ENCODE measurements at places on chromosomes 7 and 10.

- DNase-seq = no peak
Observed at GRCh38 chr10:19563388-19564141, 252.7 kb upstream of the PLXDC2 start.

- DNase-seq = no peak
Observed at GRCh38 chr7:95334447-95334846, 10.1 kb upstream of the PON1 start.

GRCh38 chr7:138316421-138317043 is 143.5 kb upstream of the TRIM24 start:
- no peak for DNase-seq

- DNase-seq = no peak
Observed at GRCh38 chr7:33185786-33186185, 56.4 kb downstream of the BBS9 start.

- no peak for DNase-seq
Observed at GRCh38 chr7:6116211-6116610, 85.0 kb downstream of the ANKRD61 start.

DNA sequence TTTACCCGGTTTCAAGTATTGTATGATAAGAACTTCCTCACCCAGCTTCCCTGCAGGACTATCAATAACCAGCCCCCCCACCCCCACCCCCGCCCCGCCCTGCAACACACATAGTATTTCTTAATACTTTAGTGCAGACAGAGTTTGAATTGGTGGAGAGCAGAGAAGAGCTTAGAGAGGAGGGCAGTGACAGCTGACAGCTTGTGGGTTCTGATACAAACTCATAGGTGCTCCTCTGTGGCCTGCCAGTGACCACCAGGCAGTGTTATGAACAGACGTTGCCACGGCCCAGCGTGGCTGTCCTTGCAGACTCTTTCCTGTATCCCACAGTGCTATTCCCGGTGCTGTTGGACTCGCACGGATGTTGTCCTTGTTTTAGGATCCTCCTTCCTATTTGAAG is 186.9 kb upstream of the ADO start:
- DNase-seq = no peak
